HFFc6 (cell line): ENCODE measurements at places on chromosomes 4 and X. TPM values are rescaled to one million over a fixed set of nuclear protein-coding genes. Genes with fewer than 3 reads are reported as not detected.

DNA sequence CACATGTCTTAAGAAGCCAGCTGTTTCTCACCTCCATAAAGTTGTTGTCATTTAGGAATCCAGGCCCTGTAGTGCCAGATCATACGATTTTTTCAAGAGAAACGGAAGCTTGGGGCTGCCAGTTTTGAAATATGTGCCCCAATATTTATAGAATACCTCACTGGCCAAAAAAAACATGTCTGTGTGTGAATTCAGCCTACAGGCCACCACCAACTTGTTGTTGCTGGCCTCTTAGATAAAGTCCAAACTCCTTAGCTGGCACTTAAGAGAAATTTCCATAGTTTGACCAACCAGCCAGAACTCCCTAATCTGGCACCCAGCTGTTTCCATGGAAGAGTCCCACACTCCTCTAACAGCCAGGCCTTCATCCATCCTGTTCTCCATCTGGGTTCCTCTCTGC is 74.1 kb downstream of the WDR19 start:
- DNase-seq, result no peak
- no peak overlapping the region for H3K4me3 ChIP-seq
- peak overlapping the region; percentile 20; the same call in 1 of the 2 replicates for H3K27ac ChIP-seq
- peaks cover 50% of the 10 kb centered on the region for H3K4me1 ChIP-seq

Gene TSPYL2
- 21.8 to 23.3 TPM (median 22.3 TPM) in 3 replicates for total RNA-seq

GRCh38 chr4:28702571-28702970 is 1841.9 kb downstream of the STIM2 start:
- peaks cover 5% of the 10 kb centered on the region; the same call in 1 of the 2 replicates for H3K36me3 ChIP-seq
- H3K27ac ChIP-seq, result no peak overlapping the region; the same call in 1 of the 2 replicates
- DNase-seq, result no peak
- peaks cover 9% of the 10 kb centered on the region for H3K4me1 ChIP-seq
- H3K4me3 ChIP-seq, result no peak overlapping the region

DNA sequence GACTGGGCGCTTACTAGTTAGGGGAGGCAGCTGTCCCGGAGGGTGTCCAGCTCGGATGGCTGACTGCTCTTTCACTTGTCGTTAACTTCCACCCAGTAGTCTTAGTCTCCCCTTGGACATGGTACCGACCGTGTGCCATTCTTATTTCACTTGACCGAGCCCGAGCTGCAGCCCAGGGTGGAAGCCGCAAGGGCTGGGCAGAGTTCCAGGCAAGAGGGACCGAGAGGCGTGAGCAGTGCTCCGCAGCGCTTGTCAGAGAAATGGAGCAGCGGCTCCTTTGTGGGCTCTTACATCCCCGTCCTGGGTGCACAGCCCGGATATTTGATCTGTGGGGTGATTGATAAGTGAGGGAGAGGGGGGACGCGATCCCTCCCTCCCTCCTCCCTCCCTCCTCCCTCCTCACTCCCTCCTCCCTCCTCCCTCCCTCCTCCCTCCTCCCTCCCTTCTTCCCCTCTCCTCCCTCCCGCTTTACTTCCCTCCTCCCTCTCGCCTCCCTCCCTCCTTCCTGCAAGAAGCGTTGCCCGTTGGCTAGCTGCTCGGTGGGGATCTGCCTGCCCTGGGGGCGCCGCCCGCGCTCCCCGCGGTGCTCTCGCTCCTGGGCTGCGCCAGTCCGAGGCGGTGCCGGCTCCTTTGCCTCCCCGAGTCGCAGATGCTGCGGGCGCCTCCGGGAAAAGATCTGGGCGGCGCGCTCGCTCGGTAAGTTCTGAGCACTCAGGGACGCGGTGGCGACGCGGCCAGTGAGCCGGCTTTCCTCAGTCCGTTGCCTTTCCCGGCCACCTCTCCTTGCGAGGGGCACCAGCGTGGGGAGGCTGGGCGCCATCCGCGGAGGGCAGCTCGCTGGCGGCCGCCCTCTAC is at the start of gene SLITRK2:
Gene SLITRK2 (plus strand): TSS at position 499 of the 855 bp plus-strand sequence. CDS start 4,597 bp downstream, outside the sequence.
- H3K36me3 ChIP-seq, result no peaks in the 10 kb centered on the region
- no peak within 1 kb of the TSS for H3K27ac ChIP-seq
- no peaks in the 10 kb centered on the region for H3K4me1 ChIP-seq
- DNase-seq, result no peak
- no peak within 1 kb of the TSS for H3K4me3 ChIP-seq

Gene RNF212
- not detected in 3 replicates for total RNA-seq

DNA sequence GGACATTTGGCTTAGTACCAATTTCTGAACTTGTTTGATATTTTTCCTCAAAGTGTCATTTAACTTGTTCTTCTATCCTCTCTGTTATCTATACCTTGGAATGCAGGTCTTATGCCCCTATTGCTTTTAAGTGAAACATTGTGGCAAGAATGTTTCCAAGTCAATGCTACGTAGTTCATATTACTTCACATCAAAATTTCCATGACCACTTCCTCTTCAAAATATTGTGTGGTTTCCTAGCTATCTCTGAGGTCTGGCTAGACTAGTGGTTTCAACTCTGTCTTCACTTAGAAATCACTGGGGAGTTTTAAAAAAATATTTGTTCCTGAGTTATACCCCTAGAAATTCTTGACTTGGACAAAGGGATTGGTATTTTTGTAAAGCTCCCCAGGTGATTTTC is 20.2 kb upstream of the RASGEF1B start:
- H3K4me3 ChIP-seq, result no peak overlapping the region
- no peaks in the 10 kb centered on the region for H3K4me1 ChIP-seq
- no peak for DNase-seq
- H3K36me3 ChIP-seq, result no peaks in the 10 kb centered on the region
- no peaks in the 10 kb centered on the region for H3K27me3 ChIP-seq
- no peak overlapping the region for H3K27ac ChIP-seq

- H3K4me3 ChIP-seq, result no peak overlapping the region
- DNase-seq, result no peak
- peaks cover 29% of the 10 kb centered on the region for H3K4me1 ChIP-seq
- H3K27ac ChIP-seq, result no peak overlapping the region
- H3K36me3 ChIP-seq, result peaks cover 40% of the 10 kb centered on the region
- no peaks in the 10 kb centered on the region for H3K27me3 ChIP-seq
These were observed 17.9 kb downstream of the METAP1 start for GRCh38 chr4:99013402-99013843.

GRCh38 chr4:138736362-138736761 is 279.2 kb upstream of the NOCT start:
- H3K4me1 ChIP-seq, result peaks cover 14% of the 10 kb centered on the region
- H3K27me3 ChIP-seq, result no peaks in the 10 kb centered on the region; the same call in 1 of the 2 replicates
- H3K36me3 ChIP-seq, result no peaks in the 10 kb centered on the region
- H3K27ac ChIP-seq, result no peak overlapping the region
- DNase-seq, result no peak

- peaks cover 3% of the 10 kb centered on the region; the same call in 1 of the 2 replicates for H3K27me3 ChIP-seq
- peaks cover 37% of the 10 kb centered on the region for H3K4me1 ChIP-seq
- peaks cover 5% of the 10 kb centered on the region; the same call in 1 of the 2 replicates for H3K36me3 ChIP-seq
- H3K4me3 ChIP-seq, result peak overlapping the region; percentile 53; the same call in 1 of the 2 replicates
- DNase-seq, result peak; percentile 46
- peak overlapping the region; percentile 82 for H3K27ac ChIP-seq
These were observed 26.3 kb downstream of the PDHA1 start for GRCh38 chrX:19370061-19370460.

- H3K4me1 ChIP-seq, result peaks cover 26% of the 10 kb centered on the region
- peaks cover 47% of the 10 kb centered on the region for H3K36me3 ChIP-seq
- no peak overlapping the region for H3K27ac ChIP-seq
- DNase-seq, result no peak
- no peak overlapping the region for H3K4me3 ChIP-seq
These were observed 84.4 kb downstream of the LRP2BP start for GRCh38 chr4:185311113-185311888.

- H3K36me3 ChIP-seq, result no peaks in the 10 kb centered on the region
- no peak for DNase-seq
- H3K4me1 ChIP-seq, result no peaks in the 10 kb centered on the region
- no peak overlapping the region for H3K27ac ChIP-seq
- H3K4me3 ChIP-seq, result no peak overlapping the region
These were observed 10.6 kb downstream of the ADAM29 start for GRCh38 chr4:174928575-174929253.

DNA sequence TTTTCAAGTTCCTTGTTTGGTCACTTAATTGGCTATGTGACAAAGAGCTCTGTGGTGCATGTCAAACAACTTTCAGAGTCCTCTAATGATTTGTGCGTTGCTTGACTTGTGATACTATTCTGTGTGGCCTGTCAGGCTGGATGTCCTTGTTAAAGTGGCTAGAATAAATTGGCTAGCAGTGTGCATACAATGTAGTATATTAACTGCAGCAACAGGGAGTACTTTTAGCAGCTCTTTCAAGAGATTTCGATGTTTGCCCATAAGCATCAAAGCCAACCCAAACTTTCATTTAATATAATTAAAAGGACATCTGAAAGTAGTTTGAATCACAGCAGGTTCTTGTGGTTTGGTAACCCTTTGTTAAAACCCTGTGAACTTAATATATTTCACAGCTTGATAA is 718.9 kb downstream of the ADGRL3 start:
- DNase-seq, result no peak
- no peaks in the 10 kb centered on the region for H3K4me1 ChIP-seq
- no peak overlapping the region for H3K4me3 ChIP-seq
- H3K27me3 ChIP-seq, result peaks cover 2% of the 10 kb centered on the region; the same call in 1 of the 2 replicates
- H3K36me3 ChIP-seq, result no peaks in the 10 kb centered on the region
- no peak overlapping the region for H3K27ac ChIP-seq

DNA sequence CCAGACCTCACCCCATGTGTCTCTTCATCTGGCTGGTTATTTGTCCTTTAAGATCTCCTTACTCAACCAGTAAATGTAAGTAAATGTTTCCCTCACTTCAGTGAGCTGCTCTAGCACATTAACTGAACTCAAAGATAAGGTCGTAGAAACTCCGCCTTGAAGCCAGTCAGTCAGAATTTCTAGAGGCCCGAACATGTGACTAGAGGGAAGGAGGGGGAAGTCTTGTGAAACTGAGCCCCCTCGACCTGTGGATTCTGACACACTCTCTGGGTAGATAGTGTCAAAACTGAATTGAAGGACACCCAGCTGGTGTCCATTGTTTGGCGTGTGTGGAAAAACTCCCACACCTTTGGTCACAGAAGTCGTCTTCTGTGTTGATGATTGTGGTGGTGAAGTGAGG is 933.9 kb downstream of the ADGRL3 start:
- H3K27me3 ChIP-seq, result no peaks in the 10 kb centered on the region; the same call in 1 of the 2 replicates
- no peak overlapping the region for H3K4me3 ChIP-seq
- no peaks in the 10 kb centered on the region for H3K4me1 ChIP-seq
- H3K27ac ChIP-seq, result no peak overlapping the region
- H3K36me3 ChIP-seq, result 0 out of 2 replicates have a peak, but pooled peaks cover 6% of the 10 kb centered on the region
- no peak for DNase-seq

- peaks cover 3% of the 10 kb centered on the region for H3K27me3 ChIP-seq
- peaks cover 53% of the 10 kb centered on the region for H3K4me1 ChIP-seq
- H3K4me3 ChIP-seq, result no peak overlapping the region
These were observed 45.6 kb downstream of the GALNT7 start for GRCh38 chr4:173214231-173214630.

DNA sequence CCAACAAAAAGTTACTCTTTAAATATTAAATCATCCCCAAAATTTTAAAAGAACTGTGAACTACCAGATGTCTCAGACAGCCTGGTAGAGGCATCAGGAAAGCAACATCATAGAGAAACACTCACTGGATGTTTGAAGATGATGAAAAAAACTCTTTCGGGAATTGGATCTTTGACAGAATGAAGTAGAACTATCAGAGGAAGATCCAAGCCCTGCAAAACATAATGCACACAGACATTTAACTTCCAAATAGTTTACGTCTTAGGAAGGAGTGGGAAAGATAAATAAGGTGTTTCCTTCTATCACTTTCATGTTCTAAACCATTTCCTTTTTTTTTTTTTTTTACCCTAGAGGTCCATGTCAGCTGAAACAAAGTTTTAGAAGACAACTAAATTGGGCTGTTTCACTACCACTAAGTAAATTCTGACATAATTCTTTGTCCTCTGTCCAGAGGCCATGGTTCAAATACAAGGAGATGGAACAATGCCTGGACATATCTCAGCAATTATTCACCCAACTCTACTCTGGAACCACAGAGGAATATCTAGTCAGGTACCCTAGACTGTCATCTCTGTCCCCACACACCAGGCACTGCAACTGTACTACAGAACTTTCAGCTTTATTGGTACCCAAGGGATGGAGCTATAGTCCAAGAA is 217.7 kb upstream of the INTU start:
- H3K4me3 ChIP-seq, result no peak overlapping the region
- H3K27ac ChIP-seq, result no peak overlapping the region
- no peaks in the 10 kb centered on the region for H3K4me1 ChIP-seq
- no peaks in the 10 kb centered on the region for H3K36me3 ChIP-seq
- no peak for DNase-seq

Gene ARSD
- total RNA-seq, result 8.8 and 9.9 TPM in 2 replicates

GRCh38 chr4:70818921-70819320 is 20.8 kb downstream of the GRSF1 start:
- H3K27ac ChIP-seq, result no peak overlapping the region
- peaks cover 12% of the 10 kb centered on the region; the same call in 1 of the 2 replicates for H3K4me1 ChIP-seq
- H3K4me3 ChIP-seq, result no peak overlapping the region
- H3K36me3 ChIP-seq, result peaks cover 21% of the 10 kb centered on the region
- peaks cover 2% of the 10 kb centered on the region; the same call in 1 of the 2 replicates for H3K27me3 ChIP-seq

GRCh38 chr4:31069151-31069550 is 349.0 kb downstream of the PCDH7 start:
- no peaks in the 10 kb centered on the region for H3K27me3 ChIP-seq
- no peaks in the 10 kb centered on the region for H3K36me3 ChIP-seq
- H3K4me3 ChIP-seq, result no peak overlapping the region
- no peak for DNase-seq
- no peaks in the 10 kb centered on the region for H3K4me1 ChIP-seq

DNA sequence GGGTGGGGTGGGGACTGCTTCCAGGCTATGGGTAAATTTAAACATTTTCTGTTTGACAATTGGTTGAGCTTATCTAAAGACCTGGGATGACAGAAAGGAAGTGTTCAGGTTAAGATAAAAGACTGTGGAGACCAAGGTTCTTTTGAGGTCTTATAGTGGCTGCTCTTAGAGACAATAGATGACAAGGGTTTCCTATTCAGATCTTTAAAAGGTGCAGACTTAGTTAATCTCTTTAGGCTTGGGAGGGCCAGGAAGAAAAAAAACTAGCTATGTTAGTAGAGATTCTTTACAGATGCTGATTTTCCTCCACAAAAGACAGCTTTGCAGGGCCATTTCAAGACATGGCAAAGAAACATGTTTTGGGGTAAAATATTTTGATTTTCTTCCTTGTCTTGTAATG is 972.5 kb downstream of the CCSER1 start:
- H3K27me3 ChIP-seq, result no peaks in the 10 kb centered on the region
- H3K36me3 ChIP-seq, result no peaks in the 10 kb centered on the region
- H3K4me1 ChIP-seq, result no peaks in the 10 kb centered on the region
- H3K4me3 ChIP-seq, result no peak overlapping the region

- no peaks in the 10 kb centered on the region; the same call in none of the 2 replicates for H3K27me3 ChIP-seq
- DNase-seq, result peak; percentile 57
- H3K4me1 ChIP-seq, result peaks cover 16% of the 10 kb centered on the region
- no peak overlapping the region for H3K4me3 ChIP-seq
These were observed 78.2 kb downstream of the IL21 start for GRCh38 chr4:122542411-122543236.

- no peak for DNase-seq
- peaks cover 39% of the 10 kb centered on the region for H3K4me1 ChIP-seq
These were observed 103.9 kb downstream of the MAML3 start for GRCh38 chr4:140049849-140050637.

DNA sequence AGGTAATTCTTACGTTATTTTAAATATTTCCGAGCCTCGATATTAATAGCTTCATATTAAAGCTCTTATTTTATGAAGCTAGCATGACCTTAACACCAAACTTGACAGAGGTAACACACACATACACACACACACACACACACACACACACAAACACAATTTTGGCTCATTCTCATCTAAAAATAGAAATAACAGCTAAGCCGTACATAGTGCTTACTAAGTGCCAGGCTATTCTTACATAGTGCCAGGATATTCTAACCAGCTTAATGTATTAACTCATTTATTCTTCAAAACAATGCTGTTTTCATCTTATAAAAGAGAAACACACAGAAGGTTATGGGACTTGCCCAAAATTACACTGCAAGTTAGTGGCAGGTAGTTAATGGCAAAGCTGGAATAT is 87.0 kb upstream of the BLTP1 start:
- no peaks in the 10 kb centered on the region for H3K4me1 ChIP-seq
- DNase-seq, result no peak
- H3K4me3 ChIP-seq, result no peak overlapping the region
- H3K27ac ChIP-seq, result no peak overlapping the region
- no peaks in the 10 kb centered on the region; the same call in 1 of the 2 replicates for H3K27me3 ChIP-seq
